Activated CD8-positive, alpha-beta memory T cell treated with anti-CD3 and anti-CD28 coated beads for 1 hour (primary cell): ENCODE measurements at places on chromosomes 3 and 15.

DNA sequence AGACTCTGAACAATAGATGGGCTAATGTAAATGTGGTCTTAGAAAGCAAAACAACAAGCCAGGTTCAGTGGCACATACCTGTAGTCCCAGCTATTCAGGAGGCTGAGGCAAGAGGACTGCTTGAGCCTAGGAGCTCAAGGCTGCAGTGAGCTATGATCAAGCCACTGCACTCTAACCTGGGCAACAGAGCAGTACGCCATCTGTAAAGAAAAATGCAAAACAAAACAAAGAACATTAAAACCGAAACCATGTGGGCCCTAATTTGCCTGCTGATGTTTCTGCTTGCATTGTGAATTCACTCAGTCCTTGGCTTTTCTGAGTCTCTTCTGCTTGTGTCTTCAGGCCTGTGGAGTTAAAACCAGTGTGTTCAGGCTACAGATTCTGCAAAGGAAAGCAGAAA is 56.7 kb downstream of the CCNL1 start:
- no peak for DNase-seq

- no peak for DNase-seq
These were observed 26.0 kb upstream of the KCNAB1 start for GRCh38 chr3:156094391-156094790.

DNA sequence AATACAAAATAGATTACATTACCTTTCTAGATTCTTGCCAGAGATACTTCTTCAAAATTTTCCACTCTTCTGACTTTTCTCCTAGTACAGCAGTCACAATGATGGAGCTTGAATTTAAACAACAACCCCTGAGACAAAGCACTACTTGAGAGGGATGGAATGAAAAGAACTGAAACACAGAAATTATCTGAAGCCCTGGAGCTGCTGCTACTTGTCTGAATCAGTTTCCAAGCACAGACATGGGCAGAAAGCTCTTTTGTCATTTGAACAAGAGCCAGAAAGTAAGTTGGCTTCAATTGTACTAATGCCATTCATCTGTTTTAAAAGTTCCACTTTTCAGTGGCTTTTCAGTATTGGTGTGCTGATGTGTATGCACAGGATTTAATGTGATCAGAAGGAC is 718.5 kb upstream of the ARPP21 start:
- DNase-seq = no peak

DNA sequence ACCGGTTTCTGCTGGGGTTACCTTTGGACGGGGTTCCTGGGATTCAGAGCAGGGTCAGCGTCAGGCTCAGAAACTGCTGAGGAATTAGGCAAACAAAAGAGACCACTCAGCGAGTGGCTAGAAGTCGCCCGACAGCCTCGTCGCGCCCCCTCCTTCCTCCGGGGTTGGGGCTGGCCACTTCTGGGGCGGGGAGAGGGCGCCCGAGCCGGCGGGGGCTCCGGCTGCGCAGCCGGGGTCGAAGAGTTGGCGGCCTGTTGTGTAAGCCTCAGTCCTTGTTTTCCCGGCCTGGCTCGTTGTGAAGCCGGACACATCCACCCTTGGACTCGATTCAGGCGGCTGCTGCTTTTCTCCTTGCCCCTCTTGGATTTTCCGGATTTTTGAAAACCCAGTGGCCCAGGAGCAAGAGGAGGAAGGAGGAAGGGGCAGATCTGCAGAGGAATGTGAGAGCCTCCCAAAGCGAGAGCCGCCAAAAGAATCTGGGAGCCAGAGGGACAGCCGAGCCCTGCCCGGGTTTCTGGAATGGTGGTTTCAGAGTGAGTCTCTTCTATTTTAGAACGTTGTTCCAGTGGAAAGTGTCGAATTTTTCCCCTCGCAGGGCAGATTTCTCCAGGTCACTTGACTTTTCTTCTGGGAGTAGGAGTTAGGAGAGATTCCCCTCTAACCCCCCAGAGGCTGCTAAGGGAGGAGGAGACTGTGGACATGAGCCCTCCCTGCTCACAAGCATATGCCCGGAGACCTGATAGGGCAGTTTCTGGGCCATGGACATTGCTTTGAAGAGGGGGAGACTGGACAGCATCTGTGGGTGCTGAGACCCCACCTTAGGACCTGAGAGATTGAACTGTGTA is 666 bp downstream of the SNX33 start:
- DNase-seq = no peak

GRCh38 chr15:52262364-52262763 is 33.2 kb downstream of the MYO5C start:
- no peak for DNase-seq

- DNase-seq = no peak
These were observed 18.3 kb upstream of the TUBGCP5 start for GRCh38 chr15:23057707-23058106.

DNA sequence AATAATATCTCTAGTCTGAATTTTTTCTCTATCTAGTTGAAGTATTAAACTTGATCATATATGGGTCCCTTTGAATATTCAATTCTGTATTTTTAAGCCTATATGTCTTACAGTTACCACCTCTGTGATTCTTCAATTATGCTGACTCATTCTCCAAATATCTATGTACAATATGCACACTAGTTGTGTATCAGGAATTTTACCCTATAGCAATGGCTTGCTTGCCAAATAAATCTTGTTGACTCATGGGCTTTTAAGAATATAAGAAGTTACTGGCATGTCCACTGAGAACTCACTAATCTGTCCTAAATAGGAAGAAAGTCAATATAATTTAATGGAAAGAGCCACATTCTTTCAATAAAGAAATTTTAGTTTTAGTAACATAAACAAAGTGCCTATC is 656.3 kb downstream of the RBMS3 start:
- no peak for DNase-seq

GRCh38 chr3:141524988-141525387 is 38.2 kb downstream of the RASA2 start:
- no peak for DNase-seq

GRCh38 chr15:51184627-51185026 is 89.9 kb upstream of the TNFAIP8L3 start:
- DNase-seq = no peak

GRCh38 chr3:51510996-51511395 is 11.2 kb upstream of the DCAF1 start:
- no peak for DNase-seq

GRCh38 chr15:89429986-89430385 is 66.4 kb downstream of the RHCG start:
- DNase-seq = no peak

GRCh38 chr3:192957441-192958021 is 39.9 kb upstream of the MB21D2 start:
- DNase-seq = no peak

GRCh38 chr3:116154389-116154788 is 290.9 kb downstream of the LSAMP start:
- DNase-seq = no peak

- DNase-seq = no peak
These were observed 73.6 kb downstream of the ADCY5 start for GRCh38 chr3:123375014-123375940.

GRCh38 chr3:119717520-119717919 is 14.7 kb downstream of the CFAP91 start:
- DNase-seq = no peak

- no peak for DNase-seq
These were observed 12.3 kb downstream of the BOC start for GRCh38 chr3:113223475-113224281.

- DNase-seq = no peak
These were observed 232.2 kb upstream of the FEZF2 start for GRCh38 chr3:62605413-62606068.

DNA sequence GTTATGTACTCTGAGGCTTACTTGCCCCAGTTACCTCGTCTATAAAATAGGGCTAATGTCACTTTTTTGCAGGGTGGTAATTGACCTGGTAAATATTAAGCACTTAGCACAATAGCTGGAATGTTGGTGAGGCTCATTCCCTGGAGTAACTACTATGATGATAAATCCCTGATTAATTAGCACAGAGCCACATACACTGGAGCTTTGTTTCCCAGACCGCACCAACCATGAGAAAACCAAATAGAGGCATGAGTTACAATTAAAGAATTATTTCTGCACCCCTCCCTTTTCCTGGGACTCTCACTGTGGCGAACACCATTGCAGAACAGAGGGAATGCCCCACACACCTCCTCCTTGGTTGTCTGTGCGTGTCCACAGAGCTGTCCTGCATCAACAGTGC is 76.6 kb upstream of the CPOX start:
- no peak for DNase-seq

DNA sequence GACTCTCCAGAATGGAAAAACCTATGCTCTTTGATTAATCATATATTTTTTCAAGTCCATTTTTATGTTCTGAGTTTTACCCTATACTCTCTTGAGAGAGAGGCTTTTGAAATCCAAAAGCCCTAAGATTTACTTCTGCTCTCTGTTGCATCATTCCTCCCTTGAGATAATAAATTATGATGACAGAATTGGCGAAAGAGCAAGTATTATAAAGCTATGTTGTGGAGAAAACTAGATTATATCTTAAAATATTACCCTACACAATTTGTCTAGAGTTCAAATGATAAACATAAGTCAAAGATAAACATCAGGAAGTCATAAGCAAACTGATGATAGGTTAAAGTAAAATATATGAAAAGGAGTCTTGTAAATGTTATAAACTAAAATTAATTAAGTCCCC is 293.4 kb upstream of the MME start:
- no peak for DNase-seq

GRCh38 chr3:64550745-64551144 is 137.1 kb downstream of the ADAMTS9 start:
- no peak for DNase-seq

- DNase-seq = no peak
These were observed 18.2 kb upstream of the GJD2 start for GRCh38 chr15:34773013-34773412.

- DNase-seq = no peak
These were observed 48.5 kb downstream of the IQSEC1 start for GRCh38 chr3:13024765-13025065.

GRCh38 chr3:122078235-122078935 is 23.2 kb downstream of the CD86 start:
- DNase-seq = no peak

- DNase-seq = no peak
These were observed 147.1 kb downstream of the PGPEP1L start for GRCh38 chr15:98860281-98861041.

- DNase-seq = no peak
These were observed 17.9 kb downstream of the RIOX2 start for GRCh38 chr3:97954228-97954827.

DNA sequence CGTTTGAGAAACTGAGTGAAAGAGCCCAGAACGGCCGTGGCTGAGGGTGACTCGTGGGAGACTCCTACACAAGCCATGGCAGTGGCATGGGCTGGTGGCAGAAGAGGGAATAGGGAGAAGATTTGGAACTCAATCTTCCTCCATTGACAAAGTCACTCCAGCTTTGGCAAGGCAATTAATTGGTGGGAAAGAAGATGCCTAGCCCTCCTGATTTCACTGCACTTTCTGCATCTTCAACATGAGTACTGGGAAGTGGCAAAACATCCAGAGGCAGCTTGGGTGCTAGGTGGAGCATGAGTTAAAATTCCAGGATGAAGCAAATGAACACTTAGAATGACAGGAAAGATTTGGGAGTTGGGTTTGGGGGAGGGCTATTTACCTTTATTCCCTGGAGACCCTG is 1.4 kb upstream of the TGFBR2 start:
- DNase-seq = no peak

- DNase-seq = no peak
These were observed 362.1 kb upstream of the AGTR1 start for GRCh38 chr3:148335612-148336011.

GRCh38 chr15:74742422-74742821 is 6.2 kb upstream of the CYP1A2 start:
- DNase-seq = no peak

- no peak for DNase-seq
These were observed 26.8 kb upstream of the RHO start for GRCh38 chr3:129501630-129502029.

DNA sequence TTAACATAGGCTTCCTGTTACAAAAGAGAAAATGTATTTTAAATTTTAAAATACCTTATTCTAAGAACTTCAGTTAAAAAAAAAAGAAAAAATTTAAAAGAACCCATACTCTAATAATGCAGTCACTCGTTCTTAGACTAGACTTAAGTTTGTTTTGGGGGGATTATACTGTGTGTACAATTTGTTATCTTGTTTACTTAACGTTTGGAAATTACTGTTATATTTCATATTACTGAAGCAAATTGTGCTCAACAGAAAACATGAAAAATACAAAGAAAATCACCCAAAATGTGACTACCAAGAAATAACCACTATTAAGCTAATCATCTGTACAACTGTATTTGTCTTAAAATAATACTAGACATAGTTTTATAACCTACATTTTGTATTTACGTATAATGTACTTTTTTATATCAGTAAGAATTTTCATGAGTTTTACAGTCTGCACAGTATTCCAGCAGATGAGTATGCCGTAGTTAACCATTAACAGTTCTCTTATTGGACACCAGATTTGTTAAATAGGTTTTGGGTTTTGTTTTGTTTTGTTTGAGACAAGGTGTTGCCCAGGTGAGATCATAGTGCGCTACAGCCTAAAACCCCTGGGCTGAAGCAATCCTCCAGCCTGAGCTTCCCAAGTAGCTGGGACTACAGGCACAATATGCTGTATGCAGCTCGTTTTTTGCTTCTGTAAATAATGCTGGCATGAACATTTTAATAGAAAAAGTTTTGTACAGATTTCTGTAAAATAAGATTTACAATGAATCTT is 88.8 kb upstream of the CHD2 start:
- no peak for DNase-seq

DNA sequence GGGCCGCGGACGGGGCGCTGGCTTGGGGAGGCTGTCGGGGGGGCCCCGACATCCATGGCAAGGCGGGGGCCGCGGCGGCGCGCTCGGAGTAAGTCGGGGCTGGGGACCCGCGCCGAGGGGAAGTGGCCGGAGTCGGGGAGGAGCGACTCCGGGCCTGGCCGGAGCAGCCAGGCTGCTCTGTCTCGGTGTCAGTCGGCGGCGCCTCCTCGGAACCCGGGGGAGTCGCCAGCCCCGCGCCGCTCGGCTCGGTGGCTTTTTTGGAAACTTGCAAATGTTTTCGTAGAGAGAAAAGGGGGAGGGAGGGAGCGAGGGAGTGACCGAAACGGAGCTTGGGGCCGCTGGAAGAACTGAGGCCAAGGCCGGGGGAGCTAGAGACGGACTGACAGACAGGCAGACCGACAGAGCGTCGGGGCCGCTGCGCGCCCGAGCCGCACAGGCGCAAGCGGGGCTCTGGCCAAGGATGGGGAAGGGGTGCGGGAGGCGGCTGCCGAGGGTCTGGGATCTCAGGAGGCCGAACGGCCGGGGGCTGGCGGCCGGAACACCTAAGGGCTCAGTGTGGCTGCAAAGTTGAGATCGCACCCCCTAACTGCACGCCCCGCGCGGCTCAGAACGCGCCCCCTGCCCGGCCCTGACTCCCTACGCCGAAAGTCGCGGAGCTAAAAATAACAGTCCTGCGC is 5.0 kb downstream of the PTH1R start:
- DNase-seq = no peak

DNA sequence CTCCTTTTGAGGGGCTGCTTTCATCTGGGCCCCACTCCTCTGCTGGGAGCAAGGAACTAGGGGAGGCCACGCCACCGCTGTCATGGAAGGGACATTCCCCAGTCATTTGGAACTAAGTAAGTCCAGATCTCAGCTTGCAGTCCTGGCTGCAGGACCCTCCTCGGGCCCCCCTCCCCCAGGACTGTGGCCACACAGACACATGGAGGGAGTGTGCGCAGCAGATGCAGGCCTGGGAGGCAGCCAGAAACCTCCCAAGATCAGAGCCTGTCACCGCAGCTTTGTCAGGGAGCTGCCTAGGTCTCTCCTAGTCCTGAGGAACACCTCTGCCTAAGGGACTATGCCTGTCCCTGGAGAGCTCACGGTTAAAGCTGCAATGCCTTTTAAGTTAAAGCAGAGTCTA is 7.3 kb upstream of the SEMA3F start:
- no peak for DNase-seq
